ENCODE measurements at places on chromosomes 5 and 9.

- DNase-seq: no peak
These were observed 10.6 kb upstream of the ASPN start for GRCh38 chr9:92492781-92493401.

DNA sequence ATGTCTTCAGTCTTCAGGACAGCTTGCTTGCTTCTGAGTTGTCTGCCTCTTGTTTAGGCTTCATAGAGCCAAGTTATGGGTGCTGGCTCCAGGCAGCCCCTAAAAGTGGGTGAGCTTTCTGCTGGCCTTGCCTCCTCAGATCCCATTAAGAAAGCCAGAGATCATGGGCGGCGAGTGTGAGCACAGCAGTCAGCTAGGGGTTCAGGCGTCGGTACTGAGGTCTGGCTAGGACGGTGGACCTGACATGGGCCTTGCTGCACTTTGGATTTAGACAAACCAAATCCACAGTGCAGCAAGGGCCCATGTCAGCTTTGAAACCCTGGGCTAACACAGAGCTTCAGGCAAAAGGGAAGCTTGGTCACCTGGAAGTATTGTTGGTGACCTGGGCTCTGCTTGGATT is 17.6 kb downstream of the PSAT1 start:
- DNase-seq: no peak

DNA sequence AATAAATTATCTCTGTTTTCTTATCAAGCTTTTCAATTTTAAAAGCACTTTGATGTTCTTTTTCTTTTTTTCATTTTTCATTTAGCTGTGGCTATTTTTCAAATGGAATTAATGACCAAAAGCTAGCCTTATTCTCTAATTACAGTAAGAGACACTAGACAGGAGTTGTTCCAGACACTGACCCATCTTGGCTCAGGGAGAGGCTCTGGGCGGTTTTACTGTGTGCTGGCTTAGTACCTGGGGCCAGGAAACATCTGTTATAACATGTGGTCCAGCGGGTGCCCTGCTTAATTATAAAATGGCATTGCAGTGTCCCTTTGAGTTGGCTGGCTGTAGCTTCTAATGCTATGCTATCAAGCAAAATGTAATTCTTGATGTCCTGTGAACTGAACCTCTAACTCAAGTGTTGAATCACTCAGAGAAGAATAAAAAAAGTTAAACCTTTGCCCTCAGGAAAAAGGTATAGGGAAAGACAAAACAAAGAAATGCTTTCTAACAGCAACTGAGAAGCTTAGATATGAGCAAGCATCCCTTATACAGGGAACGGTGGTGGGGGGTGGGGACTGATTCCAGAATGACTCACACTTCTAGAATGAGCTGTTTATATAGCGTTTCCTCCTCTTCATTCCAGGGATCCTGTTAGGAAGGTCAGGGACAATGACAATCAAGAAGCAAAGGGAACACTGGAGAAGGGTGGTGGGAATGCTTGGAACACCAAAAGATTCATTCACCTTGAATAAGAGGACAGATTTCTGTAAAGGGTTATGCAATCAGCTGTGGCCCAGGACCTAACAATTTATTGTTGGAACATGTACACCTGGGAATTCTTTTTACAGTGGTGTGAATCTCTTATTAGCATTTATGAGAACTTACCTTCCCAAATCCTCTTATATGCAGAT is 58.7 kb upstream of the NFIB start:
- no peak for DNase-seq

GRCh38 chr9:98288881-98289280 is 33.4 kb upstream of the TBC1D2 start:
- DNase-seq: no peak

GRCh38 chr9:125889476-125890419 is 142.6 kb downstream of the PBX3 start:
- DNase-seq: no peak

DNA sequence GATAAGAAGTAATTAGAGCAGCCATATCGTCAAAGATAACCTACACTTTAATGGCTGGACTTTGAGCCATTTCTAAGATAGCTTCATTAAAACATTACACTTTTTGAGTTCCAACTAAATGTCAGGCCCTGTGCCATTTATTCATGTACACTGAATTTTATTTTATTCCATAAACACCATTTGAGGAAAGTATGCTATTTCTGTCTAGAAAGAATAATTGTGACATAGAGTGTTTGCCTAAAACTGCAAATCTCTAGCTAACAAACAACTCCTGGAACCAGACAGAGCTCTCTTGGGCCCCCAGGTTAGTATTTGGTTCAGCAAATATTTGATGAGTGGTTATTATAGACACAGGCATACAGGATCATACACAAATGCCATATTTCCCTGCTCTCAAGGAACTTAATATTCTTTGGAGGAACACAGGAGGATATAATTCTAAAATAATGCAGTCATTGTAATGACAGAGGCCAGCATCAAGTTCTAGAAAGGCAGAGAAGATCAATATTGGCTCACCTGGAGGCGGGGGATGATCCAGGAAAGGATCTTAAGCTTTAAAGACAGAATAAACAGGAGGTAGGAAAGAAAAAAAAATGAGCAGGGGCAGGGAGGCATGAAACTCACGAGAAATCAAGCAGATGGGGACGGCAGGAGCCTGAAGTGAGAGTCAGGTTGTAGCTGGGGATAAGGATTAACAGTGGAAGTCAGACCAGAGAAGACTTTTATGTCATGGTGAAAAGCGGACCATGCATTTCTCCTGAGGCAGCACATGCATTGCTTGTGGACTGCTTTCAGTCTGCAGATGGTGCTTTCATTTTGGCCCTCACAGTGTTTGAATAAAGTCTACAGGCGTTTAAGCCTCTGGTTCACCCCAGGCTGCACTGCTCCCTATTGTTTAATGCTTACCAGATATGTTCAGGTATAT is 127.7 kb downstream of the GCNT1 start:
- no peak for DNase-seq

GRCh38 chr9:125825762-125826161 is 78.6 kb downstream of the PBX3 start:
- no peak for DNase-seq

DNA sequence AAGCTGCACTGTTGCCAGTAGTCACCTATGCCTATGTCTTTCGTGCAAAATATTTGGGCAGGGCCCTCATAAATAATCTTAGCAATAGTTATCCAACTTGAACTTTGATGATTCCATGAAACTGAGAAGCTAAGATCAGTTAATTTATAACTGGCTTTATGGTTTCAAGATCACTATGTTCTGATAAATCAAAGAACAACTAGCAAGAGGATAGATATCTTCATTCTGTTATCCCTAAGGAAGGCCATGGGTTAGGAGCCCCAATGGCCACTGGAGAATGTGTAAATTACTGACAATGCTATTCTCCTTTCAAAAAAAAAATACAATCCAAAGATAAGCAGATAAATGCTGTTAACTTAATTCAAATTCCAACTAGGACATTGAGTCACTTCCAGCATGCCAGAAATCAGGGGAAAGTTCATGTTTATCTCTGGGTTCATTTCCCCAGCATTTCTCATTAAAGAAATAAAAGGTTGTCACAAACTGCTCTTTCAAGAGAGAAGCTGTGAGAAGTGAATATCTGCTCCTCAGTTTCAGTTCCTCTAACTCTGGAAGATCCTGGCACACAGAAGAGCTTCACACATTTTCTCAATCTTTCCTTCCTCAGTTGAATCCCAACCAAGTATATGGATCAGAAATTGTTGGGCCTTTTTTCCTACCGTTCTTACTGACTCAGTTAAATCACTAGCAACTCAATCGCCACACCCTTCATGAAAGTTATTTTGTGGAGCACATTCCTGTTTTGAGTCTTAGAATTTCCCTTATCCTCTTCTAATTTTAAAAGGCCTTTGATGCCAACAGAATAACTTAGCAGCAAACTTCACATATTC is 59.6 kb upstream of the SLC1A1 start:
- no peak for DNase-seq

GRCh38 chr9:29214154-29214689 is 1640.9 kb upstream of the C9orf72 start:
- no peak for DNase-seq

DNA sequence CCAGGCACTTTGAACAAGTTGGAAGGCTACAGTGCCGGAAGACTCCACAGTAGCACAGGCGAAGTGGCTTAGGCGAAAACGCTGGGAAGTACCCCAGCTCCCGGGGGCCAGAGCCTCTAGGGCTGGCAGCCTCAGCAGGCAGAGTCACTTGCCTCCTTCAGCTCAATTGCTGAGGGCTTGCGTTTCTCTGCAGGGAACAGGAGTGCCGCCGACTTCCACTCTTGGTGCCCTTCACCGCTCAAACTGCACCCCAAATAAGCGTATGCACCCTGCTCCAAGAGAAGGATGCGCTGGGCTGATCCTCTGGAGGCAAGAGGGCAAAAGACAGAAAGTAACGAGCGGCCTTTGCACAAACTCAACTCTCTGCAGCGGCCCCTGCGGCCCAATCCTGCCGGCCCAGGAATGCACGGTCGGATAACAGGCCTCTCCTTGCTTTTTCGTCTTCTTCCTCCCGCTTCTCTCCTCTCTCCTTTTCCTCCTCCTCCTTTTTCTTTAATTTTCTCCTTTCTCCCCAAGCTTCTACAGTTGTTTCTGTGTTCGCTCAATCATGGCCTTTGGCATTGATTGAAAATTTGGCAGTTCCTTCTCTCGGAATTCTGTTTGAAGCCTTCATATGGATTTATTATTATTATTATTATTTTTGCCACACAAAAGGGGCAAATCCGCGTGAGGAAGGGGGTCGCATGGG is 1.1 kb upstream of the S1PR3 start:
- no peak for DNase-seq

DNA sequence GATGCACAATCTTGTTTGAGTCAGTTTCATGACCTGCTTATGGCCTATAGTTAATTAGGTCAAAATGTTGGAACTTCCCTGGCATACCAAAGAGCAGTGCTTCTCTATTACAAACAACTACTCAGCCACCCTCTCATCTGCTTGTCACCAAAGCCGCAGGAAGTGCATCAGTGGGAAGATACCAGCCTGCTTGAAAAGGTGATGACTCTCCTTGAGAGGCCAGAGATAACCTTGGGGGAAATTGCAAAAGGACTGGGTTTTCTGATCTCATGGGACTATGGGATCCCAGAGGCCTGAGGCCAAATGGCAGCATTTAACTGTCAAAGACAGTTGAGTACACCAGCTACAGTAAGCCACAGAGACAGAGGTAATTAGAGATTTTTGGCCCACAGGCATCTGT is 69.9 kb downstream of the C9orf57 start:
- no peak for DNase-seq

DNA sequence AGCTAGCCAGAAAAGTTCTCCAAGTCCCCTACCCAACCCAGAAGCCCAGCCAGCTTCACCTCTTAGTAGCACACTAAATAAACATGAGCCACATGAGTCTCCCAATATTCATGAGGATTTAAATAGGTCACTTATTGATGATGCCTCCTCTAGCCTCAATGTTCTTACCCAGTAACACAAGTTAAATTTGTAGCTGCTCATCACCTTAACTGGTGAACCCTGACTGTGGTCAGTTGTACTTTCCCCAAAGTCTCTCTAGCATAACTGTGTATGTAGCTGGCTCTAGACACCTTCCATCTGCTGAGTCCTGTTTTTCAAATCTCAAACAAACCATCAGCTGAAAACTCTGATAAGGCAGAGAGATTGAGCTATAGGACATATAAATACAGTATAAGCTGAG is 100.3 kb upstream of the ELAVL2 start:
- no peak for DNase-seq

- DNase-seq: no peak
These were observed 9.9 kb downstream of the S100Z start for GRCh38 chr5:76859591-76860247.

- peak; percentile 10 for DNase-seq
These were observed 502 bp upstream of the CERCAM start for GRCh38 chr9:128420060-128420650.
